Hematopoietic multipotent progenitor cell treated with erythropoietin and hydrocortisone succinate and interleukin-3 and kit ligand, for 4 days (in vitro differentiated cells): ENCODE measurements at places on chromosomes 3 and 15.

- DNase-seq = no peak
Measured at GRCh38 chr3:94996743-94997142, 933.9 kb downstream of the NSUN3 start.

GRCh38 chr3:48408823-48409281 lies 21.0 kb downstream of the PLXNB1 start:
- peak; percentile 27 for DNase-seq

DNA sequence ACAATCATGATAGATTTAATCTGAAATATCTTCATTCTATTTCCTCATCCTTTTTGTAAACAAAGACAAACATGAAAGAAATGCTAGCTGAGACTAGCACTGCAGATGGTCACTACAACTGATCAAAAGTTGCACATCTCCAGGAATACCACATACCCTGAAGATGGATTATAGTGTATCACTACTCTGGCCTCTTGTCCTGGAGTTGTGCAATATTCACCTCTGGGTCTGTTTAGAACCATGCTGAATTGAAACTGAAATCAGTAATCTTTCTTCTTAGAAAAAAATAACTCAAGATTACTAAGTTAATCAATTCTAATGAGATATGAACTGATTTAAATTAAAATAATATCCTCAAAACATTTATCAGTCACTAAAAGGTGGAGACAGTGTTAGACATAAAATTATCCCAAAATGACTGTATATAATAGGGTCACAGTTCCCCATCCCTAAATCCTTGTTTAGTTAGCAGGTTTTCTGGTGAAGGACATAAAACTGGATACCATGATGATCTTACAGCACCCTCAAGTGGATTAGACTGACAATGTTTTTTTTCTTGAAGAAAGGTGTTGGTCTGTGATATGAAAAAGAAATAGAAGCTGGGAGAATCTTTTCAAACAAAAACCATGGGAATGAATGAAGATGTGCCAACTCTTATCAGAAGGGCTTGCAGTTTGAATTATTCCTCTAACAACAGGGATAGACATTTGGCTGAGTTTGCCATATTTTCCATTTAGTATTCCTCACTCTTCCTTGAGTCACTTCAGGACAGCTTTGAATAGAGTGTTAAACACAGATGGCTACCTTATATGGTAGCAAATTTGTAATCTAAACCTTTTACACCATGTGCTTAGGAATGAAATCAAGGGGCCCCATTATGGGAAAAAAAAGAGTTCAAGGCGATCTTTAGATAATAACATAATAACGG lies 7.1 kb upstream of the TTC14 start:
- DNase-seq = peak; percentile 49

GRCh38 chr3:105593315-105593714 lies 226.6 kb downstream of the ALCAM start:
- no peak for DNase-seq

GRCh38 chr15:56804279-56804678 lies 71.0 kb upstream of the ZNF280D start:
- no peak for DNase-seq

DNA sequence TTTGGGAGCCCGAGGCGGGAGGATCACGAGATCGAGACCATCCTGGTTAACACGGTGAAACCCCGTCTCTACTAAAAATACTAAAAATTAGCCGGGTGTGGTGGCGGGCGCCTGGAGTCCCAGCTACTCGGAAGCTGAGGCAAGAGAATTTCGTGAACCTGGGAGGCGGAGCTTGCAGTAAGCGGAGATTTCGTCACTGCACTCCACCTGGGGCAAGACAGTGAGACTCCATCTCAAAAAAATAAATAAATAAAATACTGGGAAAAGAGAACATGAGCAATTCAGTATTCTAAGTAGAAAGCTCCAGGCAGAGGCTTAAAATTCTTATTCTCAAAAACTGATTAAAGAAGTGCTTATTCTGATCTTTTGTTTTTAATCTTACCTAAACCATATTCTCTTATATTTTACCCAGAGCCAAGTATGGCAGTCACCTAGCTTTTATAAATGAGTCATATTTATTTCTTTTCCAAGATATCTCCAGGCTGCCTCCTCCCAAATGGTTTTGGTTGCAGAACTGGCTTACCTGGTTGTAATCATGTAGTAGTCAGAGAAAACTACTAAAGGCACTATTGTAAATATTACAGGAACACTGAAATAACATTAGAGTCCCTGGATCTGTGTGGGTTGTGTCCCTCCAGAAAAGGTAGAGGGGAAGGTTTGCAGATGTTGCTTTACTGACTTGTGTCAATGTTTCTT lies 45.8 kb upstream of the DYNC1LI1 start:
- no peak for DNase-seq

- DNase-seq = no peak
Measured at GRCh38 chr3:129845956-129846355, 47.6 kb downstream of the TMCC1 start.

DNA sequence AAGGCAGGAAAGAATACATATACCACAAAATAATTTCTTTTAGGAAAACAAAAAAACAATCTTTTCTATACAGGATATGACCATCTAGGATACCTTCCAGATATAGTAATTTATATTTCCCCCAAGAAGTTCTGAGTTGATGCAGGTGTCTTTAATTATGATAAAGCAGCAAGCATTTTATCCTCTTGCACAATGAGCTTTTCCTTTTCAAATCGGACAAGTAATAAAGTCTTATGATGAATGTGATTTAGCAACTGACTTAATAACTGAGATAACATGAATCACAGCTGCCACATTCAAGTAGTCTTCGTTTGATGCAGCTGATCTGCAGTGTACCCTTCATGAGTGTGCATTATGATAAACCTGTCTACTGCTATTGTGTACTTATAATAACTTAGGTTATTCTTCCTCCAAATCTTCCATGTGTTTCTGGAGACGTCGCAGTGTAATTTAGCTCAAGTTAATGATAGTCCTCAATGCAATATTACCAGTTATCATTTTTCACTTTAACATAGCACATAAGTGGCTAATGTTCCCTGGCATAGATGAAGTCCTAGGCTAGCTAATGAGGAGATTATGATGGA lies 260.3 kb upstream of the MRPL3 start:
- no peak for DNase-seq

DNA sequence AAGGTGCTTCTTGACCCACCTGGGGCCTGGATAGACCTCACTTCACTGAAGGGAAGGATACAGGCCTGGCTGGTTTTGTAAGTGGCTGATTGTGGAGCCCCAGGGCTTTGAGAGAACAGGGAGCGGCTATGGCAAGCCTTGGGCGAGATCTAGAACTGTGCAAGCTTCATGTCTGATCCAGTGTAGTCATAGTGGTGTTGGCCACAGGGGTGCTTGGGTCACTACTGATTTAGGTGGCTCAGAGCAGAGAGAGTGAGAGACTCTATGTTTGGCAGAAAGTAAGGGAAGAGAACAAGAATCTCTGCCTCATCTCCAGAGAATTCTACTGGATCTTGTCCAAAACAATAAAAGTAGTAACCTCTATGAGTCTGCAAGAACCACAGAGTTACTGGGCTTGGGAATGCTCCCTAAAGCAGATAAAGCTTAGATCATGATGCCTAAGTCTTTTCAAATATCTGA lies 394.2 kb upstream of the EPHA3 start:
- DNase-seq = no peak

GRCh38 chr15:66408254-66408653 lies 21.5 kb downstream of the MAP2K1 start:
- peak; percentile 45 for DNase-seq

DNA sequence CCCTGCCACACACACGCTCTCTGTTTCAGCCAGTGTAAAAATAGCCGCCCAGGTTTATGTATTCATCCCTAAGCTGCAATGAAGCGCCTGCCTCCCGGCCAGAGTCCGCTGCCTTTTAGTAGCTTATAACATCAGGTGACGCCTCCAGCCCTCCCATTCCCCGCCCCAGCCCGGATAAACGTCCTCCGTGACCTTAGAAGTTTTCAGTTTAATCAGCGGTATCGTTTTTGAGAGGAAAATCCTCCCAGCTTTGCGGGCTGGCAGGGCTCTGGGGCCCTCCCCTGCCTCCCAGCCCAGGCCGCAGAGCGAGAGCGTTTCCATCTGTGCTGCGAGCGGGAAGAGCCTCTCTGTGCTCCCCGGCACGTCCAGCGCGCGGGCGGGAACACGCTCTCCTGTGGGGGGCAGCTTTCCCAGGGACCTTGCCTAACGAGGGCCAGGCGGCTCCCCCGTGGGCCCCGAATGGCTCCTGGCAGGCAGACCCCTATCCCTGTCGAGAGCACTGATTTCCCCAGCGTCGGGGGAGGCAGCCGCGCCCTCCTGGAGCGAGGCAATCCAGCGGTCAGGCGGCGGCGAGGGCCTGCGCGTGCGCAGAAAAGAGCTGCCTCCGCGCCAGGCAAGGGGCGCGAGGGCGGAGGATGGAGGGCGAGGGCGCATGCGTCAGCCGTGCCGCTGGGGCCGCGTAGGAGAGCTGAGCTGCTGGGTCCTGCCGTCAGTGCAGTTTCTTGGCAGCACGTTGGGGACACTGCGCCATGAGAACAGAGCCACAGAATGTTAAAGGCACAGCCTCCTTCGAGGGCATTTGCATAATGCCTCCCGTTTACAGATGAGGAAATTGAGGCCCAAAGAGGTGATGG lies 71.1 kb downstream of the CCNL1 start:
- DNase-seq = peak; percentile 95

- peak; percentile 15 for DNase-seq
Measured at GRCh38 chr3:23991306-23991682, 46.2 kb downstream of the NR1D2 start.

DNA sequence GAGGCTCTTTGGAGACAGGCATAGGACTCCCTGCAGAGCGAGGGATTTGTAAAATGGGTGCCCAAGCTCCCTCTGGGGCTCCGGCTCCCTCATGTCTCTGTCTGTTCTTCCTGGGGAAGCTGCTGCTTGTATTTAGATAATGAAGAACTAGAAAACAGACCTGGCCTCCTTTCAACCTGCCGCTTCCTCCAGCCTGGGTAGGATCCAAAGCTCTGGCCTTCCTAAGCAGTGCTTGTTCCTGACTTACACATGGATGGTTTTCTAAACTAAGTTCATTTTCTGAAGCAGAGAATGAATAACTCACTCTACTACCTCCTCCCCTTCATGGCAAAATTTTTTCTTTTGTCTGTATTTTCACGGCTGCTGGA lies 36.9 kb upstream of the MYZAP start:
- no peak for DNase-seq

- DNase-seq = no peak
Measured at GRCh38 chr15:70535955-70536338, 227.4 kb downstream of the UACA start.

DNA sequence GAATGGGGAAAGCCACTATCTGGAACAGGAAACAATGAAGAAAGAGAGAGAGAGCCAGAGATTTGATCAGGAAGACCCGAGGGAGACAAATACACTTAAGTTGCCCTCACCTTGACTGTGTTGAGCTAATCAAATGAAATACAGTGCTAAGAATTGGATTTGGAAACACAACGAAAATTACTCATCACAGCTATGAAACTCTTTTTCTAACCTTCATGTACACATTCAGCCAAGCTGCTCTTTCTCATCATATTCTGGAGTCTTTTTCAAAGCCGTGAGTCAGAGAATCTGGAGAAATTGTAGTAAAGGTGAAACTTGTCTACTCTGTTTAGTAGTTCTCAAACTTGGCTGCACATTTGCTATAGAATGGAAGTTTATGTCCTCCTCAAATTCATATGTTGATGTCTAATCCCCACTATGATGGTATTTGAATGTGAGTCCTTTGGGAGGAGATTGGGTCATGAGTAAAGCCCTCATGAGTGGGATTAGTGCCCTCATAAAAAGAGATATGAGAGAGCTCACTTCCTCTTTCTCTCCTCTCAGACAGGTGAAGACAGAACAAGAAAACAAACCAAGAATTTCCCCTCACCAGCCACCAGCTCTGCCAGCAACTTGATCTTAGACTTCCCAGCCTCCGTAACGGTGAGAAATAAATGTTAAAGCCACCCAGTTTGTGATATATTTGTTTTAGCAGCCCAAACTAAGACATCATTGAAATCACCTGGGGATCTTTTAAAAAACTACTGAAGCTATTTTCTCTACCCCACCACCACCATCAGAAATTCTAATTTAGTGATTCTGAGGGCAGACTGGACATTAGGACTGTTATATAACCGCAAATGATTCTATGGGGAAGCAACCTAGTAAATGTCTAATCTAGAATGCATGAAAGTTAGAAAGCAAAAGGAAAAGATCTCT lies 143.6 kb upstream of the GRM7 start:
- DNase-seq = no peak
